ENCODE measurements at places on chromosomes 4 and X.

- no peak for DNase-seq
Observed at GRCh38 chr4:26670903-26671537, 87.1 kb downstream of the TBC1D19 start.

DNA sequence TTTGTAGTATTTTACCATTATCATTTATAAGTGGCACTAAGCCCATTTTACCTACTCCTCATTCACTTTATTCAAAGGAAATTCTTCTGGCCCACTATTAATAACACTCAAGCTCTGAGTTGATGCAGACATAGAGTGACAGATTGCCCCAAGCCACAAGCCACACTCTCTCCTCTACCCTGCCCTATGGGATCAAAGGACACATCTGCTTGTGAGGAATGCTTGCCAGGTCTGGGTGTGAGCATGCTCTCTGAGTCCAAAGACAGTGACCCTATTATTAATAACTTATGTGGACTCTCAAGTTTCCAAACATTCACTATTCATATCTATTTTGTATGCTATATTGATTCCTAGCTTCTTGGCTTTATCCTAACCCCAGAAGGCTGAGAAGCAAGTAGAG, 18.5 kb downstream of the ETNPPL start:
- DNase-seq = no peak

DNA sequence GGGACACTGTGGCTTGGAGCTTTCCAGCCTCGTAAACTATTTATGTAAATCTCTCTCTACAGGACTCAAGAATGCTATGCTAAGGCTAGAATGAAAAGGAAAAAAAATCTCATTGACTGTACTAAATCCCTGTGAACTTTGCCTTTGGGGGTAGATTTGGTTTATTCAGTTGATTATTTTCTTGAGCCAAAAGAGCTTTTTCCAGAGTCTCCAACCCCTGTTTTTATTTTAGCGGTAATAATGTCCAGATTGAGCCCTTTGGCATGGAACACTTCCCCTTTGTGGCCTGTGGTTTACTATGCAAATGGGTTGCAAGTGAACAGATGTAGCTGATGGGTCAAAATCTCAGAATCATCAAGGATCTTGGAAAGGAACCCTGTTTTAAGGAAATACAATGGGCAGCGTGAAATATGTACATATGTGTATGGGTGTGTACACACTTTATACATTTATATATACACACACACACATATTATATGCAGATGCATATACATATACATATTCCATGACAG, 72.9 kb downstream of the FAM9B start:
- DNase-seq = no peak

DNA sequence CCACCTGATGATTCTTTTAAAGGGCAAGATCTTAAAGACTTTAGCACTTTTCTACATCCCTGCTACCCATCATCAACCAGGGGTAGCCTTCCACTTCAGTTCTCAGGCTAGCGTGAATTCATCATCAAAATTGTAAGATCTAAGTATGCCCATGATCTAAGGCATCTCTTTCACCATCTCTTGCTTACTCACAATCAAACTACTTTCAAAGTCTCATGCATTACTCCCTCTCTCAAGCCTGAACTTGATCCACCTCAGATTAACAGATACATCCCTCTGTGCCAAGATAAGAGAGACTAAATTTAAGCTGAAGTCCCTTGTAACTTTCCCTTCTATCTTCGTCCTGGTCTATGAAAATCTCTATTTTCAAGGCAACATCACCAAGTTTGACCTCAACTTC, 62.8 kb downstream of the DHX15 start:
- DNase-seq = no peak

DNA sequence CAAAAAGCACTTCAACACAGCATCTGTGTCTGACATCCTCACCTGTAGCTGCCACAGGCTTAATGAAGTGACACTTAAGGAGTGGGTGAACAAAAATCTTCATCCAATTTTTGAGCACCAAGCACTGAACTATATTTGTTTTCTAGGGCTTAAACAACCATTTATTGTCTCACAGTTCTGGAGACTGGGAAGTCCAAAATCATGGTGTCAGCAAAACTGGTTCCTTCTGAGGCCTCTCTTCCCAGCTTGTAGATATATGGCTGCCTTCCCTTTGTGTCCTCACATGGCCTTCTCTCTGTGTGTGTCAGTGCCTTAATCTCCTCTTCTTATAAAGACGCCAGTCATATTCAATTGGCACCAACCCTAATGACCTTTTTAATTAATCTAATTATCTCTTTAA, 189.2 kb upstream of the CLNK start:
- no peak for DNase-seq

GRCh38 chr4:150543042-150543441, 38.9 kb upstream of the MAB21L2 start:
- DNase-seq = no peak

DNA sequence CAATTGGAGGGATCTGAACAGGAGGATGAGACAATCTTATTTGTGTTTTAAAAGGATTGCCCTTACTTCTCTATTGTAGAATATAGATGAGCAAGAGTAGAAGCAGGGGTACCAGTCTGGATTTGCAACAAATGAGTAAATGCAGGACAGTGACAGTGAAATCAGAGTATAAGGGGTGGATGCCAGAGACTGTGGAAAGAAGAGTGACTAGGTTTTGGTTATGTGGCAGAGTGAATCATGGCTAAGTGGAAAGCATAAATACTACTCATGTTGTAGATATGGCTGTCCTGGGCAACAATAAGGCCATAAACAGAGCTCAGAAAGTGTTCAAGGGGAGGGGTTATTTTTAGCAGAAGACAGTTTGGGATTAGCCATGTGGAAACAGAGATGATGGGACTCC, 6.0 kb upstream of the VSIG4 start:
- no peak for DNase-seq

- DNase-seq = no peak
Observed at GRCh38 chr4:185792384-185793115, 19.4 kb downstream of the SORBS2 start.

GRCh38 chr4:112321776-112322684, 24.9 kb downstream of the ALPK1 start:
- DNase-seq = peak; percentile 58

DNA sequence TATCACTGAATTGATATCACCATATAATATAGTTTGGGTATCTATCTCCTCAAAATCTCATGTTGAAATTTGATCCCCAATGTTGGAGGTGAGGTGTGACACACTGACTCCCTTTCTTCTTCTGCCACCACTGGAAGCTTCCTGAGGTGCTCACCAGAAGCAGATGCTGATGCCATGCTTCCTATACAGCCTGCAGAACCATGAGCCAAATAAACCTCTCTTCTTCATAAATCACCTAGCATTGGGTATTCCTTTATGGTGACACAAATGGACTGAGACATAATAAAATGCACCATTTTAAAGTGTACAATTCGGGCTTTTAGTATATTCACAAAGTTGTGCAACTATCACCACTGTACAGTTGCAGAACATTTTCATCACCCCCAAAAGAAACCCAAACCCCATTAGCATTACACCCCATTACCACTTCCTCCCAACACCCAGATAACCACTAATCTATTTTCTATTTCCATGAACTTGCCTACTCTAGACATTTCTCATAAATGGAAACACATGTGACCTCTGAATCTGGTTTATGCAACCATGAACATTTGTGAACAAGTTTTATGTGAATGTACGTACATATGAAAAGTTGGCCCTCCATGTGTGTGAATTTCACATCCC, 148.9 kb downstream of the OPHN1 start:
- no peak for DNase-seq
